ENCODE measurements at places on chromosomes 6 and 20.

DNA sequence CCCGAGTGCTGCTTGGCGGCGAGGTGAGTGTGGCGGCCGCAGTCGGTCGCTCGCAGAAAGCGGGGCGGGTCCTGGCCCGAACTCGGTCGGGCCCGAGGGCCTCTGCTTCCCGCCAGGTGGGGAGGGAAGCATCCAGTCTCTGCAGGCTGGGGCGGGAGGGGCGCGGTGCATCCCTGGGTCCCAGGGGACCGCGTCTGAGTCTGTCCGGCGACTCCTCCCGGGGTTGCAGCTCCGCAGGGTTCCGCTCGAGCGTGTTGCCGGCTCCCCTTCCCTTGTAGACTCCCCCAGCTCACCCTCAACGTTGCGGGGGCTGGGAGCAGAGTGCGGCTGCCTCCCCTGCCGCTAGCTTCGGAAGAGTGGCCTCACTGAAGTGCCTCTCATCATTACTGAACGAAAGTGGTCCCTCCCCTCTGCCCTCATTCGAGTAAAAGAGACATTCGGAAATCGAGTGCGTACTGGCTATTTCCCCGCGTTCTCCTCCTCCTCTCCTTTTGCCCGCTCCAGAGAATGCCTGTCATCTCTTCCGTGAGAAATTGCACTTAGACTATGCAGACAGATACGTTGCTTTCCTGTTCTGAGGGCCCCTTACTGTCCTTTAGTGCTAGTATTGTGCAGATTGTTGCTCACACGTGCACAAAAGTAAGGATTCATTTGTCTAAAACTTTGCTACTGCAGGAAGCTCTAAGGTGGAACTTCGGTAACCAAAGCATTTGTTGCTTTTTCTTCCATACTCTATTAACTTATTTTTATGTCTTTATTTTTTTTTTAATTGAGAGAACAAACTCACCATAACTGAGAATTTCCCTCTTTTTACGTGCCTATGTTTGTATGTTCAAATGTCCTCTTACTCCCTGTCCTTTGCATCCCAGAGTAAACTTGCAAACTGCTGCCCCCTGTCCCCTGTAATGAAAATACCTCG lies 751 bp downstream of the MAP3K4 start:
- peak; percentile 42 for DNase-seq

- no peak for DNase-seq
Observed at GRCh38 chr20:31819083-31819784, at the start of gene MYLK2. TSS of gene MYLK2 (plus strand) at chr20:31819356. CDS start at chr20:31819581, 225 bp downstream.

DNA sequence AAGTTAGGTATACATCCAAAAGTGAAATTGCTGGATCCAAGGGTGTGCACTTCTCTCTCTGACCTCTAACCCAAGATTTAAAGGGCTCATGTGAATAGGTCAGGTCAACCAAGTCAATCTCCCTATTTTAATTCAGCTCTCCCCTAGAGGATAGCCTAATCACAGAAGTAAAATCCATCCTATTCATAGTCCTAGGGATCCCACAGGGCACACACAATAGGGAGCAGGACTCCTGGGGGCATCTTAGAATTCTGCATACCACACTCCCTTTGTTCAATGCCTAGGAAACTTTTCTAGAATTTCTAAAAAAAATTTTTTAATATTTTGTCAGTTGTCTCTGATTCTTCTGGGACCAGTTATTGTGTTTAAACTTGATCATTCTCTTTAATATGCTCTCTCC lies 35.1 kb downstream of the CST9L start:
- DNase-seq, result no peak

DNA sequence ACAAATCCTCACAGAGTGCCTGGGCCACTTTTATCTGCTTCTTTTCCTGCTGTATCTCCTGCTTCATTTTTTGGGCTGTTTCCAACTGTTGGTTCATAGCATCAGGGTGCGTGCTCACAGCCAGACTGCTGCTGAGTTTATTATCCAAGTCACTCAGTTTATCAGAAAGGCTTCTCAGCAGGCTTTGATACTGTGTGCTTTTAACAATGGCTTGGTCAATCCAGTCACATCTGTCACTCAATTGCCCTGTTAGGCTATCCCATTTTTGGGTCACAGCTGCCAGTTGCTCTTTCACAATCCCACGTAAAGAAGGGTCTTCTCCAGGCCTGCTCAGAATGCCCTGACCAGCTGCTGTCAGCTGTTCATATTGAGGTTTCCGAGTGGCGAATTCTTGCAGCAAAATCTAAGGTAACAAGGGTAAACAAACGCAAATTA lies 87.2 kb downstream of the DST start:
- DNase-seq, result no peak

DNA sequence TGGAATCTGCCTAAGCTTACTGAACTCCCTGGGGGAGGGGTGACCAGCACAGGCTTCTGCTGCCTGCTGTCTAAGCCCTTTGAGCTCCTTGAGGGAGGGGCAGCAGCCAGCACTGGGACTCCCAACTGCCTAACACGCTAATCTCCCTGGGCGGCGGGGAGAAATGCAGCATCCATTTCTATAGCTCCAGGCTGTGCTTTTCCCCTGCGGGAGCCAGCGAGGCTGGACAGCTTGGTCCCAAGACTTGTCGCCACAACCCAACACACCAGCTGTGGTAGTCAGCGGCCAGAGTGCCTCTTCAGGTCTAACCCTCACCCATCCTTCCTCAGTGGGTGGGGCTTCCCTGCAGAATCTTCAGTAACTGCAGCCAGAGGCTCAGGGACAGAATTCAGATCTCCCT lies 64.6 kb downstream of the VGLL2 start:
- no peak for DNase-seq

GRCh38 chr20:6473197-6473596 lies 294.3 kb upstream of the BMP2 start:
- DNase-seq, result no peak

- no peak for DNase-seq
Observed at GRCh38 chr6:134168590-134169208, 116.3 kb upstream of the SLC2A12 start.

DNA sequence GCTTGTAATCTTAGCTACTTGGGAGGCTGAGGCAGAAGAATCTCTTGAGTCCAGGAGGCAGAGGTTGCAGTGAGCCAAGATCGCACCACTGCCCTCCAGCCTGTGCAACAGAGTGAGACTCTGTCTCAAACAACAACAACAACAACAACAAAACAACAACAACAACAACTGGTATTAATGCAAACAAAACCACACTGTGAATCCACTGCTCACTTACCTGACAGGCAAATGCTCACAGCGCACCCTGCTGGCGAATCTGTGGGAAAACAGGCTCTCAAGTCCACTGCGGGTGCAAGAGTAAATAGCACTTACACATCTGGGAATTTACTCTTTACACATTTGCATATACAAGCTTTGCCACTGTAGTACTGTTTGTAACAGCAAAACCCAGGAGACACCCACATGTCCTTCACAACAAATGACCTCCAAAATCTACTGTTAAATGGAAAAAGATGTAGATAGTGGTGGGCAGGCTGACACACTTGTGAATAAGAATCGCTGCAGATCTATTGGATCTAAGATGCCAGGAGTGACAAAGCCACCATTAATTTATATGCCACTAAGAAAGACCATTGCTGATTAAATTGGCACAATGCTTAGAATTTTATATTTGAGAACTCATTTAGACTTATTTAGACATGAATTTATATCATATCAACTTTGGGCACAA lies 29.3 kb downstream of the NSFL1C start:
- peak; percentile 73 for DNase-seq

GRCh38 chr6:161033667-161034066 lies 42.1 kb downstream of the MAP3K4 start:
- no peak for DNase-seq

DNA sequence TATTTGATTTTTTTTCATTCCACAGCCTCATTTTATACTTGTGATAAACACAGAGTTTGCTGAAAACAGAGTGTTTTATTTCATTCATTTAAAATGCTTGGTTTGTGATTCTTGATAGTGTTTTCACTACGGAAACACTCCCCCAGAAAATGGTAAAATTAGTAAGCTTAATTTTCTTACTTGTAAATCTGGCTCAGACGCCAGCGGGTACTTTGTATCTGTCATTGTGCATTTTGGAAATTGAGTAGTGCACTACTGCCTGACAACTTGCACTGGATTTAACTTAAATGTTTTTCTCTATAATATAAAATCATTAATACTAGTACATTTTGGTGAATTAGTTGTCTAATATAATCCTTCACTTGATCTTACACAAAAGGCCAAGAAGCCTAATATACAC lies 37.0 kb upstream of the HINT3 start:
- no peak for DNase-seq

- no peak for DNase-seq
Observed at GRCh38 chr6:24963887-24964570, 28.3 kb upstream of the RIPOR2 start.

DNA sequence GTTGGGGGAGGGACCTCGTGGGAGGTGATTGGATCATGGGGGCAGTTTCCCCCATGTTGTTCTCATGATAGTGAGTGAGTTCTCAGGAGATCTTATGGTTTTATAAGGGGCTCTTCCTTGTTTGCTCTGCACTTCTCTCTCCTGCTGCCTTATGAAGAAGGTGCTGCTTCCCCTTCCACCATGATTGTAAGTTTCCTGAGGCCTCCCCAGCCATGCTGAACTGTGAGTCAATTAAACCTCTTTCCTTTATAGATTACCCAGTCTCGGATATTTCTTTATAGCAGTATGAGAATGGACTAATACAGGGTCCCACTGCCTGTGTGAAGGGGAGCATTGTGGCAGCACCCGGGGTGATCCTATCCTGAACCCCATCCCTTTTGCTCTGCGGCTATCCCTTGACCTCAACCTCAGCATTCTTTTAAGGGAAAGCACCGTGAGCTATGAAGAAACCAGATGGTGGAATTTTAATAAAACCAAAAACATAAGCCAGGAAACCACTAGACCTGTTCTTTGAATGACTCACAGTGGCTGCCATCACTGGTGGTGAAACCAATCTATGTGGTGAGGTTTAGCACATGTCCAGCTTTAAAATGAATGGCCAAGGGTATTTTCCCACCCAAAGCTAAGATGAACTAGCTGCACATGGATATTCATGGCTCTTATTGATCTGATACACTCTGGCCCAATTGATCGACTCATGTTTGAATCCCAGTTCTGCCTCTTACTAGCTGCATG lies 62.2 kb downstream of the ZDHHC14 start:
- no peak for DNase-seq

- no peak for DNase-seq
Observed at GRCh38 chr6:129753422-129753821, 43.4 kb upstream of the ARHGAP18 start.

- no peak for DNase-seq
Observed at GRCh38 chr6:132790450-132790849, 8.0 kb downstream of the SLC18B1 start.

GRCh38 chr6:13733178-13733887 lies 21.7 kb upstream of the RANBP9 start:
- DNase-seq, result peak; percentile 9

DNA sequence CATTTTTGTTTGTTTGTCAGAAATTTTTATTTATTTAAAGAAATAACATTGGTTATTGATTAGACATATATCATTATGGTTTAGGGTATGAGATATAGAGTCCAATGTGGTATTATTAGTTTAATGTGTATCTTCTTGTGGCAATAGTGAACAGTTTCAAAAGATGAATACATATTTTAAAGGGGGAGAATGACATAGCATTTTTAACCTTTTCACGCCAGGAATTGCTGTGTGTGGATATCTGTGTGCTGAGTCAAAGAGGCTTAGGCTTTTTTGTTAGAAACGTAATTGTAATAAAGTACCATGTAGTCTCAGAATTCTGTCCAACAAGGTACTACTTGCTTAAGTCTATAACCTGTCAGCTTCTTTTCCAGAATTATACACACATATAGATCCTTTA lies 451.6 kb downstream of the ADGRB3 start:
- no peak for DNase-seq

DNA sequence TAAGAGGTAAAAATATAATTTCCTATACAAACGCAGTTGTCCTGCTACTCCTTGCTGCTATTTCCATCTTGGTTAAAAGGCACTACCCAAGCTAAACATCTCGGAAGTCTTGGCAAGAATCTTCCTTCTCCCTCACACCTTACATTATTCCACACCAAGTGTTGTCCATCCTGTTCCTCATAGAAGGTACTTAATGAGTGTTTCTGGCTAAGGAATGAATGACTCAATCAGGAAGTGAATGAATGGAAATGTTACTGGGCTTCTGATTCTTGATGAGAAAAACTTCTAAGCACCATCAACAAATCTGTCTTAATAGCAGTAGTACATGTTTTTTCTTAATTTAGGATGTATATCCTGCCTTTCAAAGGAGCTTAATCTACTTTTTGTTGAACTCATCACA lies 40.6 kb upstream of the RSPO3 start:
- no peak for DNase-seq

GRCh38 chr6:408599-409102 lies 17.1 kb downstream of the IRF4 start:
- DNase-seq, result peak; percentile 19

DNA sequence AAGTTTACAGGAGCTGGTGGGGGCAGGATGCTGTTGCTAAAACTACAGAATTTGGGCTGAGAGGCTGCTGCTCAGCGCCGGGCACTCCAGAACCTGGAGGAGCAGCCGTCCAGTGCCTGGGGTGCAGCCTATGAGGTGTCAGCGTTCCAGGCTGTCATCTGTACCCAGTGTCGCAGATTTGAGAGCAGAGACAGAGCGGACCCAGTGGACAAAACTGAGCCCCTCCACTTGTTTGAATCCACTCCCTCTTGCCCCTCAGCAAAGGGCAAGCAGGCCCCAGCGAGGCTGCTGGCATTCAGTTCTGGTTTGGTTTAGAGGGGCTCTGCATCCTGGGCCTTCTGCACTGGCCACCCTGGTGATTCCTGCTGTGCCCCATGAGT lies 144.3 kb downstream of the TBC1D7 start:
- no peak for DNase-seq

GRCh38 chr6:12298017-12298978 lies 8.1 kb downstream of the EDN1 start:
- DNase-seq, result no peak

GRCh38 chr6:73564578-73565345 lies 43.9 kb upstream of the EEF1A1 start:
- DNase-seq, result no peak

GRCh38 chr6:163941624-163941976 lies 527.1 kb downstream of the QKI start:
- DNase-seq, result no peak

GRCh38 chr6:158879180-158879579 lies 60.0 kb upstream of the EZR start:
- DNase-seq, result no peak

DNA sequence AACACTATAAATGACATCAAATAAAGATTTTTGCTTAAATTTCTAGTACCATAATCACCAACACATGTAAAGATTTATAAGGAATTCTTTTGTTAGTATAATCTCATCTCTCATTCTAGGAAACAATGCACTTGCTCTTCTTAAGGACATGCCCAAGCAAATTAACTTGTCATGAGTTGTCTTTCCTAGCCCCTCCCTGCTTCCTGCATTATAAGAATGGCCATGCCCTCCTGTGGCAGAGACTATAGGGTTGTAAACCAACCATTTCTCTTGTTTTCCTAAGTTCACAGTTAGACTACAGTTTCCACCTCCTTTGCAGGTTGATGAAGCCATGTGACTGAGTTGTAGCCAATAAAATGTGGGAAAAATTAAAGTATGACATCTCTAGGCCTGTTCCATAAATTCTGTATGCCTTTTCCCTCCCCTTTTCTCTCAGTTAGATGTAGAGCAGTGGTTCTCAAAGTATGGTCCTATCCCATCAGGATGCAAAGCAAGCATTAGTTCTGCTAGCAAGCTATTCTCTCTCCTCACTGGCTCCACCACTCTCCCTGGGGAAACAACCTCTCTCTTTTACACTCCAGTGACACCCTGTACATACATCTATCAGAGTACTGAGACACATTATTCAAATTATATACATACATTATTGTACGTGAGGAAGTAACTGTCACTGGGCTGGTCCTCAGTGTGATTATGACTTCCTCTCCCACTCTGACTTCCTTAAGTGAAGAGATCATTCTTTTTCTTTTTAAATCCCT lies 295.0 kb downstream of the PKHD1 start:
- DNase-seq, result no peak
